Foreskin keratinocyte (primary cell): ENCODE measurements at places on chromosomes 2 and 18. TPM values are rescaled to one million over a fixed set of nuclear protein-coding genes. Genes with fewer than 3 reads are reported as not detected.

STPG4 gene
- 0.07 TPM in 1 of 2 replicates, not detected in the other for total RNA-seq

SFTPB gene
- total RNA-seq = not detected in 2 replicates

PDE6D gene
- 25.7 and 26.1 TPM in 2 replicates for total RNA-seq

CCDC102B gene
- total RNA-seq = 0.20 TPM in 1 of 2 replicates, not detected in the other

NPPC gene
- total RNA-seq = not detected in 2 replicates

CGREF1 gene
- 0.49 and 1.6 TPM in 2 replicates for total RNA-seq

PROKR1 gene
- total RNA-seq = not detected in 2 replicates

ICA1L gene
- total RNA-seq = 1.3 and 1.8 TPM in 2 replicates

ABCG5 gene
- not detected in 2 replicates for total RNA-seq
